ENCODE measurements at places on chromosomes 16 and 17.

DNA sequence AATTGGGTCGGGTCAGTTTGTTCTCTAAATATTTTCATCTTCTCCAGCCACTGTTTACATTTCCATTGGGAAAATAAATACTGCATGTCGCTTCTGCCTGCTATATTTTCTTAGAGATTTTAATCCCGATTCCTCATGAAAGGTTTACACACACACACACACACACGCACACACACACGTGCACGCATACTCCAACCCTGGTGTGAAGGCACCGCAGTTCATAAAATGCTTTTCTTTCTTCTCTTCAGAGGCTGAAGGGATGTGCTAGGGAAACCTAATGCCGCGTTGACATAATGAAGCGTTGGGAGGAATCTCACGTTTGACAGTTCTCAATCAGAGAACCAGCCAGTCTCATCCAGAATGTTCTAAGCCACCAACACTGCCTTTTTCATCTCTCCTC lies 222.9 kb upstream of the IRX3 start:
- H3K4me1 ChIP-seq = peaks cover 70% of the 10 kb centered on the region
- H3K4me3 ChIP-seq = no peak overlapping the region
- H3K27ac ChIP-seq = no peak overlapping the region
- peak; percentile 61 for DNase-seq
- no peaks in the 10 kb centered on the region for H3K27me3 ChIP-seq

- no peak for DNase-seq
- H3K36me3 ChIP-seq = no peaks in the 10 kb centered on the region
- H3K4me3 ChIP-seq = no peak overlapping the region
- H3K4me1 ChIP-seq = peaks cover 6% of the 10 kb centered on the region
- H3K27me3 ChIP-seq = no peaks in the 10 kb centered on the region
- H3K27ac ChIP-seq = no peak overlapping the region
Measured at GRCh38 chr17:77611791-77612502, 346.6 kb upstream of the TNRC6C start.

- no peak overlapping the region for H3K27ac ChIP-seq
- H3K4me1 ChIP-seq = peaks cover 14% of the 10 kb centered on the region
- no peaks in the 10 kb centered on the region for H3K27me3 ChIP-seq
- no peak overlapping the region for H3K4me3 ChIP-seq
- no peak for DNase-seq
Measured at GRCh38 chr17:58320570-58321323, 7.8 kb downstream of the TSPOAP1 start.

DNA sequence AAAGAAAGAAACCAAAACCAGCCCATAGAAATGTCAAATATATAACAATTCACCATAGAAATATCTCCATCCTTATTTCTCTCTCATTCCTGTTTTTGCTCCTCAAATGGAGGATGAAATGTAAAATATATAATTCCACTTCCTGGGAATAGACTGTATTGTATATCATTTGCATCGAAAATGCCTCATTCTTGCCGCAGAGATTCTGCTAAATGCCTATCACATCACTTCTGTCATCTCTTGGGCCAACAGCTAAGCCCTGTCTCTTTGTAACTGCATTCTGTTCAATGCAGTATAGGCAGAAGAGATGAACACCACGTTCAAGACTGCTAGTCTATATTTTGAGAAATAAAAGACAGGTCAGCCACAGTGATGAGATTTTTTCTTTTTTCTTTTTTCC lies 956.3 kb upstream of the SOX9 start:
- H3K4me1 ChIP-seq = no peaks in the 10 kb centered on the region
- no peaks in the 10 kb centered on the region for H3K27me3 ChIP-seq
- no peaks in the 10 kb centered on the region for H3K36me3 ChIP-seq
- DNase-seq = no peak

GRCh38 chr16:50615891-50616290 lies 65.2 kb downstream of the SNX20 start:
- DNase-seq = peak; percentile 92
- no peak overlapping the region for H3K27ac ChIP-seq

GRCh38 chr16:30746638-30747175 lies 1.5 kb upstream of the PHKG2 start:
- H3K4me1 ChIP-seq = peaks cover 4% of the 10 kb centered on the region
- no peak for DNase-seq
- H3K36me3 ChIP-seq = peaks cover 18% of the 10 kb centered on the region
- H3K27me3 ChIP-seq = no peaks in the 10 kb centered on the region

Data from lung (tissue), 17 donors.